ENCODE measurements at places on chromosomes 6 and 20.

- peak; percentile 32 for DNase-seq
Measured at GRCh38 chr6:14658886-14659561, 541.5 kb downstream of the CD83 start.

DNA sequence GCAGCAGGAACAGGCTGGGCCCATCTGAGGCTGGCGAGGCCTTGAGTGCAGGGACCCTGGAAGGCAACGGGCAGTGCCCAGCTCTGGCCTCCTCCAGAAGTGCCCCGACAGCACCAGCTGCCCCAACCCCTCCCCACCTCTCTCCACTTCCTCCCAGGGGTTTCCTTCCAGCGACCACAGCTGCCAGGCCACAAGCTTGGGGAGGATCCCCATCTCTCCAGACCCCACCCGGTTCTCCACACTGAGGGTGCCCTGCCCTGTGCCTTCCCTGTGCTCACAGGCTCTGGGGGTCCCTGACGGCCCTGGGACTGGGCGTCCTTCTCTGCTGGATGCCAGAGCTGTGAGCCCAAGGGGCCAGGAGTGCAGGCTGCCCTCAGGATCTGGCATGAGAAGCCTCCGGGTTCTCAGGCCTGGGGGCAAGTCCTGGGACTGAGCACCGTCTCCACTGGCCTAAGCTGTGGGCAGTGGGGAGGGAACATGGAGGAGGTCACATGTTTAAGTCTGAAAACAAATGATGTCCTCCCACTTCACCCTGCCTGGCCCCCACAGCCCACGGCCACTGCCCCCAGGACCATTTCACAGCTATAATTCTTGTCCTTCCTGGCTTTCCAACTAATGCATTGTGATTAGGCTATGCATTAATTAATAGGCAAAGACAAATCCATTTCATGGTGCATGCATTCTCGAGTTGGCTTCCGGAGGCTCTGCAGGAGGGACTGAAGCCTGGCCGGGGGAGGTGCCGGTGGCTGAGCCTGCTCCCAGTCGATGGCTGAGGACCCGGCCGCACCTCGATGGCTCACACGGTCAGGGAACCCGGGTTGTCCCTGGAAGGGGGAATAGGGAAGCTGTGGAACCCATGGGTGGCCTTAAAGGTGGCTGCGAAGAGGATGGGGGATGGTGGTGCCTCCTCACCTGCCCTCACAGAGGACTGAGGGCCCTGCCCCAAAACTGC lies 24.4 kb downstream of the BHLHE23 start:
- DNase-seq, result no peak

- DNase-seq, result no peak
Measured at GRCh38 chr6:64428186-64428585, 792.6 kb downstream of the PHF3 start.

GRCh38 chr20:17678295-17678694 lies 3.7 kb downstream of the RRBP1 start:
- no peak for DNase-seq

DNA sequence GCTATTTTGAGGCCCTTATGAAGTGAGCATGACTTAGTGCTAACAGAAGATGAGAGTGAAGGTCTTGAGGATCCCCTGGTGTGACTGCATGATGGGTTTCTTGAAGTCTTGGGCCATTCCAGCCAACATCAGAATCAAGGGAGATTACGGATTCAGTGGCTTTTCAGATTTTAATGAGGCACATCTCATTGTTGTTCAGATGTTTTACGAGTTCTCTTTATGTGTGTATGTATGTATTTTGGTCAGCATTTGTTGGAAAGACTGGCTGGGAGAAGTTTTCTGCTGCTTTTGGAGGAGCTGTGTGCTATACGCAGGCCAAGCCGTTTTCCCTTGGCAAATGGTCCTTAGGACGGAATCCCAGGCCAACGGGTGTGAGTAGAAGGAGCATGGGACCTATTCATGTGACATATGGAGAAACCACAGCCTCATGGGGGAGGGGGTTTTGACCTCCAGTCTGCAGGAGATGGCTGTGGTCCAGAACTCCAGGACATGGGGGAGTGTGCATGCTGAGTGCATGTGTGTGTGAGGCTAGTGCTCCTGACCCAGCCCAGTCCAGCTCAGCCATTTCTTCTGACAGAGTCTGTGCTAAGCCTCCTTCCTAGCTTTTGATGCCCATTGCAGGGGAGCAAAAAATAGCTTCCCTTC lies 35.3 kb downstream of the CHMP4B start:
- DNase-seq, result peak; percentile 31

GRCh38 chr6:134549854-134550253 lies 231.9 kb upstream of the SGK1 start:
- no peak for DNase-seq

DNA sequence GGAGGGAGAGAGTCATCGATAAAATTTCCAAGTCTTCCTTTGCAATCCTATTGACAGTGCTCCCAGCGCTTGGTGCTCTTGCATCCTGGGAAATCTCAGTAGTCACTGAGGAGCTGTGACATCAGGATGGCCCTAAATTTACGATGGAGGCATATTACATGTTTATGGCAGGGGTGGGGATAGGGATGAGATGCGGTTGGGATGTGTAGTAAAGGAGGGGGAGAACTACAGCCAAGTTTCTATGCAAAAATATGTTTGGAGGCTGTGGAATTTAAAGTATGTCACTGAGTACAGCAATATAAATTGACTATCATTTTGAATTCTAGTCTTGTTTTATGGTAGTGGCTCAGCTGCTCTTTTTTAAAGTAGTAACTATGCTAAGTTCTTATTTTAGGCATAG lies 544.9 kb downstream of the PKHD1 start:
- DNase-seq, result peak; percentile 8

DNA sequence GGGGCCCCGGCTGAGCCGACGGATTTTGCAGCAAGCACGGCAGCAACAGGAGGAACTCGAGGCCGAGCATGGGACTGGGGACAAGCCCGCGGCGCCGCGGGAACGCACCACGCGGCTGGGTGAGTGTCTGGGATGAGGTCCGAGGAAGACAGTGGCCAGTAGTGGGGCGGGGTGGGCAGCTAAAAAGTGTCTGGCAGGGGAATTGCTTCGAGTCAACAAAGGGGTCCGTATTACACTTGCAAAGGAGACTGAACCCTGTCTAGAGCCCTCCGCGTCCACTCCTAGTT lies 356 bp downstream of the BYSL start:
- DNase-seq, result no peak

GRCh38 chr6:23940466-23940865 lies 185.5 kb upstream of the NRSN1 start:
- DNase-seq, result no peak

DNA sequence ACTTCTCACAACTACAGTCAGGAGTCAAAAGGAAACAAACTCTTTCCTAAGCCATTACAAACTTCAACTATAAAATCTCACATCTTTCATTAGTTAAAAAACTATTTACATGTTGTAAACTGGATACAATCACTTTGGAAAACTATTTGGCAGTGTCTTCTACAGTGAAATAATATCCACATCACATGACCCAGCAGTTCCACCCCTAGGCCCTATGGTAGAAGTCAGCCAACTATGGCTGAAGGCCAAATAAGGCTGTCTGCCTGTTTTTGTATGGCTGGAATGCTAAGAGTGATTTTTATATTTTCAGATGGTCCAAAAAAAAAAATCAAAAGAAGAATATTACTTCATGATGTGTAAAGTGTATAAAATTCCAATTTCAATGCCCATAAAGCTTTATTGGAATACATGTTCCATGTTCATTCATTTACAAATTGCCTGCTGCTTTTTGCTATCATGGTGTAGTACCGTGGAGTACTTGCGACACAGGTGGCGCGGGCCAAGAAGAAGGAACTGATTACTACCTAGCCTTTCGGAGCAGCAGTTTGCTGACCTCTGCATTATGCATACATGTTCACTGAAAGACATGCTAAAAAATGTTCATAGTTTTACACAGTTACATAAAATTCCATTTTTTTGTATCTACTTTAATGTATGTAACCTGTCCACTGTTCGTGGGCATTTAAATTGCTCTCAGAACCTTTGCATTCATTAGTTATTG lies 129.0 kb downstream of the KIF16B start:
- DNase-seq, result no peak
